Posterior cingulate gyrus (tissue), 11 donors: ENCODE measurements at places on chromosomes 3 and 15.

GRCh38 chr3:189038773-189039745 lies 132.7 kb upstream of the TPRG1 start:
- DNase-seq = no peak

DNA sequence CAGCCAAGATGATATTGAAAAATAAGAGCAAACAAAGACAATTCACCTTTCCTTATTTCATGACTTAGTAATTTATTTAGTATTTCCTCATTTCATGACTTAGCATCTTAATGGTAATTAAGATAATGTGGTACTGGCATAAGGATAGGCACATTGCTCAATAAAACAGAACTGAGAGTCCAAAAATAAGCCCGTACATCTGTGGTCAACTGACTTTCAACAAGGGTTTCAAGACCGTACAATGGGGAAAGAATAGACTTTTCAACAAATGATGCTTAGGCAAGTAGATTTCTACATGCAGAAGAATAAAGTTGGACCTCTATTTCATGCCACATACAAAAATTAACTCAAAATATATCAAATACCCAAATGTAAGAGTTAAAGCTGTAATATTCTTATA lies 603 bp upstream of the PYDC2 start:
- no peak for DNase-seq

DNA sequence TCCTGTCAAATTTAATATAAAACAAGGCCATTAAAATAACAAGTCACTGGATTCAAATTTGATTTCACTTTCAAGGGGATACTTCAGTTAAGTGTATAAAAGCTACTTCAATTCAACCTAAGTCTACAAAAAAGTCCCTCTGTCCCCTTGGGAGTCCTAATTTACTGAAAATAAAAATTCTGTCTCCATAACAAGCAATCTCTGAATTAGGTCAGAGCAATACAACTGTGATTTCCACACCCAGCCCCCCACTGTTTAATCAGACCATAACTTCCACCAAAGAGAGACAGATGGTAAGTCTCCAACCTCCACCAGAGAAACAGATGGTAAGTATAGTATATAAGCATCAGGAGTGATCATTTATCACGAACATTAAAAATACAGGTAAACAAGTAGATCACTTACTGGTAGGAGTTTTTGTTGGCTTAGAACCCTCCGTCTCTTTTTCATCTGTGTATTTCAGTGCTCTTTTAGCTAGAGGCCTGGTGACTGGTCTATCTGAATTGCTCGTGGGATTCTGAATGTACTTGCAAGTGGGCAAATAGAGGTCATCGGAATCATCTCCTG lies 12.1 kb downstream of the SGO1 start:
- no peak for DNase-seq

- no peak for DNase-seq
These were observed 321.8 kb downstream of the CTNNB1 start for GRCh38 chr3:41521010-41521655.

DNA sequence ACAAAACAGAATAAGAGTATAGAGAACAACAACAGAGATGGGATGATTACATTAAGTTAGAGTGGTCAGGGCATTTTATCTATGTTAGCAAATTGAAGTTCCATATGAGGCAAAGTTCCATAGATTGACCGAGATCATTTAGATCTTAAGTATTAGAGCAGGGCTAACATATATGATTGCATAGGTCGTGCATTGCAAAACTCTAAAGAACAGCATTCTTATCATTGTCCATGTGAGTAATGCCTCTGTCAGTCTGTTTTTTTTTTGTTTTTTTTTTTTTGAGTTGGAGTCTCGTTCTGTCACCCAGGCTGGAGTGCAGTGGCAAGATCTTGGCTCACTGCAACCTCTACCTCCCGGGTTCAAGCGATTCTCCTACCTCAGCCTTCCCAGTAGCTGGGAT lies 341.7 kb upstream of the KCNH8 start:
- DNase-seq = no peak

DNA sequence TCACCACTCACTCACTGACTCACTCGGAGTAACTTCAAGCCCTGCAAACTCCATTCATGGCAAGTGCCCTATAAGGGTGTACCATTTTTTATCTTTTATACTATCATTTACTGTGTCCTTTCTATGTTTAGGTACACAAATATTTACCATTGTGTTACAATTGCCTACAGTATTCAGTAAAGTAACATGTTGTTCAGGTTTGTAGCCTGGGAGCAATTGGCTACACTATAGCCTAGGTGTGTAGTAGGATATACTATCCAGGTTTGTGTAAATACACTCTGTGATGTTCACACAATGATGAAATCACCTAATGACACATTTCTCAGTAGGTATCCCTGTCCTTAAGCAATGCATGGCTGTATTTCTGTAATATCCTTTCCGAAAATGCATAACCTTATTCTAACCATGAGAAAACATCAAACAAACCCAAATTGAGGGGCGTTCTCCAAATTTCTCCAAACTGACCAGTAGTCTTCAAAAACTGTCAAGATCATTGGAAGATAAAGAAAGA lies 17.9 kb upstream of the CNOT10 start:
- DNase-seq = no peak
